Liver (tissue), 10 donors: ENCODE measurements at places on chromosomes 12 and 14. TPM values are rescaled to one million over a fixed set of nuclear protein-coding genes. Genes with fewer than 3 reads are reported as not detected.

- no peak overlapping the region for H3K4me3 ChIP-seq
- H3K27ac ChIP-seq, result no peak overlapping the region
- no peaks in the 10 kb centered on the region for H3K4me1 ChIP-seq
- H3K27me3 ChIP-seq, result no peaks in the 10 kb centered on the region
- DNase-seq, result no peak
- H3K36me3 ChIP-seq, result no peaks in the 10 kb centered on the region
Measured at GRCh38 chr12:48021485-48022179, 17.4 kb upstream of the COL2A1 start.

DNA sequence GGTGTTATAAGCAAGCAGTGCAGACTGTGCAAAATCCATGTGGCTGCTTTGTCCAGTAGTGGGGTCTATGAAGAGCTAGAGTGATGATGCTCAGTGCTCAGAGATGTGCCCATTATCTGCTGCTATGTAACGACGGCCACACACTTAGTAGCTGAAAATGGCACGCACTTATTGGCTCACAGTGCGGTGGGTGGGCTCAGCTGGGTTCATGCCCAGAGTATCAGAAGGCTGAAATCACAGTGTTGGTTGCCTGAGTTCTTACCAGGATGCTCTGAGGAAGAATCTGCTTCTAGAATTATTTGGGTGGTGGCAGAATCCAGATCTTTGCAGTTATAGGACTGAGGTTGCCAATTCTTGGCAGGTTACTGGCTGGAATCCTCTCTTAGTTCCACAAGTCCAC lies 124.7 kb downstream of the SLC15A4 start:
- no peaks in the 10 kb centered on the region for H3K27me3 ChIP-seq
- H3K4me1 ChIP-seq, result no peaks in the 10 kb centered on the region
- no peak overlapping the region for H3K4me3 ChIP-seq
- no peak for DNase-seq

- no peak for DNase-seq
Measured at GRCh38 chr12:95960241-95960640, 17.1 kb downstream of the AMDHD1 start.

DNA sequence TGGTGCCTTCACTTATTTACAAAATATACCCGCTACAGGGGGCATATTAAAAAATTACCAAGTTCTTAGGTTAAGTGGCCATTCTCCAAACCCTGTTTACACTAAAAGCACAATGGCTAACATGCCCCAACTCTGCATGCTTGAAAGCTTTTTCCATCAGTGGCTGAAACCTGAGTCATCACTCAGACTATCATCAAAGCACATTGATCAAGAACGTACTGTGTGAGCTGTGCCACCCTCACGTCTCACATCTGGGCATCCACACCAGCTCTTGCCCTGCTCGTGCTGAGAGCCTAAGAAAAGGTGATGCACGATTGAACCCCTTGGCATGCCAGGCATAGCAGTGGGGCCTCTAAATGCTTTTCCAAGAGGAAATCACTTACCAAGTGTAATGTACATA lies 13.2 kb downstream of the AQP6 start:
- H3K27me3 ChIP-seq, result no peaks in the 10 kb centered on the region
- no peaks in the 10 kb centered on the region for H3K4me1 ChIP-seq
- no peak for DNase-seq
- H3K27ac ChIP-seq, result no peak overlapping the region
- no peak overlapping the region for H3K4me3 ChIP-seq

GRCh38 chr14:97916100-97916499 lies 1118.9 kb downstream of the VRK1 start:
- no peaks in the 10 kb centered on the region for H3K36me3 ChIP-seq
- H3K27me3 ChIP-seq, result no peaks in the 10 kb centered on the region
- no peak for DNase-seq

Gene LYSET
- 5.6 TPM for total RNA-seq

GRCh38 chr14:87430214-87430613 lies 562.8 kb downstream of the GALC start:
- H3K27ac ChIP-seq, result no peak overlapping the region
- H3K4me3 ChIP-seq, result no peak overlapping the region
- no peaks in the 10 kb centered on the region for H3K4me1 ChIP-seq
- H3K27me3 ChIP-seq, result no peaks in the 10 kb centered on the region
- H3K36me3 ChIP-seq, result no peaks in the 10 kb centered on the region

DNA sequence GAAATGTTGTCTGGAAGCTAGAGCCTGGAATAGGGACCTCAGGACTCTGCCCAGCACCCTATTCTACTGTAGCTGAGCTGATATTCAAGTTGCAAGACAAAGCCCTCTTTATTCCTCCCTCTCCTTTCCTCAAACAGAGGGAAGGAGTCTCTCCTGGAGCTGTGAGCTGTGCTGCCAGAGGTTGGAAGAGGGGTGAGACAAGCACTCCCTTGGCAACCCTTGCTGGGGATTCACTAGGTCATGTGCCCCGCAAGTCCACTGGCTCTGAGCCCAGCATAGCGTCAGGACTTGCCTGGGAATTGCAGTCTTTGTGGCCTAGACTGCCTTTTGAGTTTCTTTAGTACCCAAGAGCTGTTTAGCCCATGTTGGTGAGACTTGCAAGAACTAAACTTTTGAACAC lies 11.4 kb upstream of the ASCL1 start:
- DNase-seq, result no peak
- H3K36me3 ChIP-seq, result no peaks in the 10 kb centered on the region
- H3K27me3 ChIP-seq, result no peaks in the 10 kb centered on the region
- peaks cover 19% of the 10 kb centered on the region for H3K4me1 ChIP-seq

Gene PTPRB
- total RNA-seq, result 64.9 TPM

DNA sequence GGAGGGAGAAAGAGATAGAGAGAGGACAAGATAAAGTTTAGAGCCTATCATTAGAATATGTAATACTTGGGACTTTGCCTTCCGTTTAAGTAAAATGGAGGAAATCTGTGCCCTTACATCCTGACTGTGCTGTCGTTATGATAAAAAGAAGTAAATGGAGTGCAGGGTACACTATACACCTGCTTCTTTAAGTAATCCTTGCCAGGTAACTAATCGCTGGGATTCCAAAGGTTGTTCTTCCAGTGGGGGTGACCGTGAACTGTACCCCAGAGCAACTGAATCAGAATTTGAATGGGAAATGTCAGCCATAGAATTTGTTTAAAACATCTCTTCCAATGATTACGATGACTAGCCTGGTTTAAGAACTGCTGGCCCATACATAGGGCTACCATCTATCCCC lies 126.1 kb upstream of the EEA1 start:
- H3K4me3 ChIP-seq, result no peak overlapping the region
- H3K4me1 ChIP-seq, result no peaks in the 10 kb centered on the region
- H3K27ac ChIP-seq, result no peak overlapping the region
- DNase-seq, result no peak
- H3K27me3 ChIP-seq, result no peaks in the 10 kb centered on the region

- H3K4me1 ChIP-seq, result no peaks in the 10 kb centered on the region
- no peaks in the 10 kb centered on the region for H3K36me3 ChIP-seq
- no peaks in the 10 kb centered on the region for H3K27me3 ChIP-seq
- no peak for DNase-seq
- H3K27ac ChIP-seq, result no peak overlapping the region
- no peak overlapping the region for H3K4me3 ChIP-seq
Measured at GRCh38 chr14:51304438-51304837, 64.4 kb downstream of the TMX1 start.

DNA sequence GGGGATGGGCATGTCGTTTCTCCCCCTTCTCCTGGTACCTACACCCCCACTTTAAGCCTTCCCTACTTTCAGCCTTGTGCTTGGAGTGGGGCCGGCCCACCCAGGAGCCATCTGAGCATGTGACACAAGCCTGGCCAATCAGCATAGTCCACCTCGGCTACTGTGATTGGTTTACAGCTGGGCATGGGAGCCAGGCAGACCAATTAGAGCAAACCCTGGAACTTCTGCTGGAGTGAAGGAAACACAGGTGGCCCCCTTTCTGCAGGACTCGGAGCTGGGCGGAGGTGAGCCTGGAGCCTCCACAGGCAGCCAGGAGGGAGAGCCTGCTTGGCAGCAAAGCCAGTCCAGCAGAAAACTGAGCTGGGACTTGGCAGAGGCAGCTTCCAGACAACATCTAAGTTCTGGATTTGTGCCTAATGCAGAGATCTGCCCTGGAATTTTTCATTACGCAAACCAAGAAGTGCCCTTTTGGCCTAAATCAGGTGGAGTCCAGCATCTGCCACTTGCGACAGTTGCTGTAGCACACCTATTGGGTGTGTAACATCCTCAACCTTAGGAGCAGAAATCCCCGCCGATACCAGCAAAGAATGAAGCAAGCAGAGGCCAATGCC lies 59.5 kb downstream of the SCARB1 start:
- no peak overlapping the region for H3K4me3 ChIP-seq
- no peak for DNase-seq
- H3K27ac ChIP-seq, result peak overlapping the region; percentile 4

GRCh38 chr12:99824900-99825542 lies 159.7 kb downstream of the ANKS1B start:
- no peak for DNase-seq
- H3K27me3 ChIP-seq, result no peaks in the 10 kb centered on the region
- no peak overlapping the region for H3K27ac ChIP-seq
- no peak overlapping the region for H3K4me3 ChIP-seq

DNA sequence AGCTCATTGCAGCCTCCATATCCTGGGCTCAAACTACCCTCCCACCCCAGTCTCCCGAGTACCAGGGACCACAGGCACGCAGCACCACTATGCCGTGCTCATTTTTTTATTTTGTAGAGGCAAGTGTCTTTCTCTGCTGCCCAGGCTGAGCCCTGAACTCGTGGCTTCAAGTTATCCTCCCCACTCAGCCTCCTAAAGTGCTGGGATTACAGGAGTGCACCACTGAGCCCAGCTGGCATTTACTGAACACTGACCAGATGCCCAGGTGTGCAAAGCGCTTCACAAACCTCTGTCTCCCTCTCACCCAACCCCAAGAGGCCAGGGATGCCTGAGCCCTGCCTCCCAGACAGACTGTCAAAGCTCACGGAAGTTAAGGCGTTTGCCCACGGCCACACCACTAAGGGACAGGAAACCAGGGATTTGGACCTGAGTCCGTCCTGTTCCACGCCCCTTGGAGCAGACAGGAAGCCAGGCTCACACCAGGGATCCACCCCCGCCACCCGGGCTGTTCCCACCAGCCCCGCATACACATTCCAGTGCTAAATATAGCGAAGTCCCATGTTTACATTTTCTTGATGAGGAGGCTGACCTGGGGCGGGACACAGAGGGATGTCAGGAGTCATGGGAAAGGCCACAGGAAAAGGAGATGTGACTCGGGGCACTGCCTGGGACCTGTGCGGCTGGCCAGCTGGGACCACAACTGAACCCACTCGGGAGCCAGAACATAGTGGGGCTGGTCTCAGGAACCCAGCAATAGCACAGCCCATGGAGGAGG lies 51.2 kb downstream of the TESC start:
- no peak for DNase-seq
- H3K27ac ChIP-seq, result no peak overlapping the region
- H3K4me1 ChIP-seq, result no peaks in the 10 kb centered on the region
- no peaks in the 10 kb centered on the region for H3K36me3 ChIP-seq
- H3K27me3 ChIP-seq, result no peaks in the 10 kb centered on the region
- H3K4me3 ChIP-seq, result no peak overlapping the region

DNA sequence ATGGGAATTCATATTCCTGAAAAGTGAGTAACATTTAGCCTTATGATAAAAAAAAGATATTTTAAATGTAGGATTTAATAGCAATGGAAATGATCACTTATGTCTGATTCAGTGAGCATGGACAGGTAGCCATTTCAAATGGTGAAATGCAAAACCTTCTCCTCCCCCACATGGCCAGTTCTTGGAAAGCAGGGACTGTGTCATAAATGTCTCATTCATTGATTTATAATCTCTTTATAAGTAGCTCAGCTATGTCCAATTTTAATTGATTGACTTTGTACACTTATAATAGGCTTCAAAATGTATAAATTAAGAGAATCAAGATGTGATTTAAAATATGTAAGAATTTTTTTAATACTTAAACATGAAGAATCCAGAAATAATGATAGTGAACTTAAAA lies 24.6 kb upstream of the SCFD1 start:
- H3K4me1 ChIP-seq, result no peaks in the 10 kb centered on the region
- no peak overlapping the region for H3K27ac ChIP-seq
- no peak overlapping the region for H3K4me3 ChIP-seq
- DNase-seq, result no peak
- H3K27me3 ChIP-seq, result no peaks in the 10 kb centered on the region

- H3K27ac ChIP-seq, result no peak overlapping the region
- DNase-seq, result no peak
Measured at GRCh38 chr12:111505601-111506036, 93.5 kb downstream of the ATXN2 start.
